Activated naive CD4-positive, alpha-beta T cell treated with Interleukin-2 at 50 U/mL for 16 hours (primary cell): ENCODE measurements at places on chromosomes 1 and 21.

- no peak for DNase-seq
Observed at GRCh38 chr1:151011154-151011850, 3.1 kb downstream of the PRUNE1 start.

- DNase-seq, result no peak
Observed at GRCh38 chr1:210231846-210232510, 618 bp upstream of the SERTAD4 start.

DNA sequence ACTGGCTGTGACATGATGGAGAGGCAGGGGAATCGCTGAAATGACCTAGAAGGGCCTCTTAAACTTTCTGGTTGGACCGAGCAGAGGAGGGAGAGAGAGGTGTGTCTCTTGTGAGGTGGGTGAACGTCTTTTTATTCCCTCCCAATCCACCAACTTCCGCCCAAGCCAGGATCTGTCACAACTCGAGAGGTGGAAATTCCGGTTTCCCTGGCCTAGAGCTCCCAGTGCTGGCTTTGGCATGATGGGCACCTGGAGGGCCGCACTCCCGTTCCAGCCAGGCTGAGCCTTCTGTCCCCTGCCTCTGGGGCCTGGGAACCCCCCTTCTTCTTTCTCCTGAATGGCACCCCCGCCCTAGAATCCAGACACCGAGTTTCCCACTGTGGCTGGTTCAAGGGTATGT, at the start of gene SEMA4A:
Gene SEMA4A (plus strand): TSS at position 224 of the 400 bp plus-strand sequence. CDS start 994 bp downstream, outside the sequence.
- DNase-seq, result no peak

- DNase-seq, result peak; percentile 73
Observed at GRCh38 chr1:21216835-21217811, 40.4 kb upstream of the EIF4G3 start.
